CD4-positive, alpha-beta T cell treated with Interleukin-17A for 4 hours (primary cell): ENCODE measurements at places on chromosomes 3 and 15.

GRCh38 chr15:95549168-95549738, 781.2 kb upstream of the NR2F2 start:
- no peak for DNase-seq

DNA sequence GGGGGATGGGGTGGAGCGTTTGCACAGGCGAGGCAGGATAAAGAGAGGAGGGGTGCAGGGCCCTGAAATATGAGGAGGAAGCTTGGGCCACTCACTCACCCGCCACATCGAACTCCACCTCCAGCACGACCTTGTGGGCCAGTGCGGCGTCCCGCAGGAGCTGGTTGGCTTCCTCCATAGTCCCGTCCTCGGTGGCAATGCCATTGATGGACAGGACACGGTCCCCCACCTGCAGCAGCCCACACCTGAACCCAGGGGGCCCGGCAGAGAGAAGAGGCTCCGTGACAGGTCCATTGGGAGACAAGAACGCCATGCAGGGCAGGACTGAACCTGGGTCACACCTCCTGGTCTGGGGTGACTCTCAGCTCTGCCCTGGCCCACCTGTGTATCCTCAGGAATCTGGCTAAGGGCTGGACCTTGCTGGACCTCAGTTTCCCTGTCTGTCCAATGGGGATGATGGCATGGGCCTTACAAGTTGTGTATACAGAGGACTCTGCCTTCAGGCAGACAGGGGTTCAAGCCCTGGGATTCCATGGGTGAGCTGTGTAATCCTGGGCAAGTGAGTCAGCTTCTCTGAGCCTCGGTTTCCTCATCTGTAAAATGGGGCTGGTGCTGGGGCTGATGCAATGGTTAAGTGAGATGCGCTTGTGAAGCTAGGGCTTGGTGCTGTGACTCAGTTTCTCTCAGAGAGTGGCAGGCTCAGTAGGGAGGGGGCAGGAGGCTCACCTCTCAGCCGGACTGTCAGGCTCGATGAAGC, 26.4 kb downstream of the GRIP2 start:
- no peak for DNase-seq

DNA sequence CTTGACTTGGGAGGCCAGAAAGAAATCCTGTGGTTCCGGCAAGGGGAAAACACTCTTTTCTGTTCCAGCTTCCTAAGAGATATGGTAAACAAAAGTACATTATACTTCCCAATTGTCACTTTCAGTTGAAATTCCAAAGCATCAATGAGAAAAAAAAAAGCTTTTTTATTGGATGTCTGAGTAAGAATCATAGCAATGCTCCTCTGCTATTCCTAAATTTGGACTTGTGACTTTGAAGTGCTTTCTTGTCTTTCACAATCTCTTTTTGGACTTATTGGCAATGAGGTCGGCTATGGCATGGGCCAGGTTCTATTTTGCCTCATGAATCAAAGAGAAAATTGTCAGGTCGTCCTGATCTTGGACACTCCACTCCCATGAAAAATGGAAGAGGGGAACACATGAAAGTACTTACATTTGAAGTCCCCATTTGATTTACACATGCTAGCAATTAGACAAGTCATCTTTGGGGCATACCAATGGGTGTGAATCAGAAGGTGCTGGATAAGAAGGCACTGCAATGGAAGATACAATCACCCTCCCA, 170.5 kb downstream of the GREM1 start:
- no peak for DNase-seq

DNA sequence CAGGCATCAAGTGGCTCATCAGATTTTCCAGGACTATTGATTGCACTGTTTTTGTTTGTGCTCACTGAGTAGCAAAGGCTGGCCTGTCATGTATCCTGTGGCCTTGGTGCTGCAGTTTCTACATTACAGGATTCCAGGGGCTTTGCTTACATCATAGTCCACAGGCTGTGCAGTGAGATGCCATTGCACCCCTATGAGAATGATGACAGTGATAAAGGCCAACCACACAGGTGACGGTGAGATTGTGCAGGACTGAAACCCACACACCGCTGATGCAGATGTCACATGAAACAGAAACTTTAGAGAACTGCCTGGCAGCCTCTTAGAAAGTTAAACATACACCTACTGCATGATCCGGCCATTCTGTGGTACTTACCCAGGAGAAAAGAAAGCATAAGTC, 195.0 kb upstream of the UBE3A start:
- DNase-seq, result no peak

DNA sequence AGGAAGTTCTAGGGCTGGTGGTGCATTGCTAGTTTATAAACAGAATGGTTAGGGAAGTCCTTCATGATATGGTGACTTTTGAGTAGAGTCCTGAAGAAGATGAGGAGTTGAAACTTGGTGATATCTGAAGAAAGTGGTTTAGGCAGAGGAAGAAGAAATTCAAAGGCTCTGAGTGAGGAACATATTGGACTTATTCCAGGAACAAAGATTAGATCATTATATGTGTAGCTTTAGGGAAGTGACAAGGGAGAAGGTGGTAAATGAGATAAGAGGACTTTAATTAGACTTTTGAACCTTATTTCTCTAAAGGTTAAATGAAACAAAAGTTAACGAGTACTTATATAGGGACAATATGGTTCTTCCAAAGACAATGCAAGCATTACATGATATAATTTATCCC, 286.7 kb downstream of the DOCK3 start:
- no peak for DNase-seq

DNA sequence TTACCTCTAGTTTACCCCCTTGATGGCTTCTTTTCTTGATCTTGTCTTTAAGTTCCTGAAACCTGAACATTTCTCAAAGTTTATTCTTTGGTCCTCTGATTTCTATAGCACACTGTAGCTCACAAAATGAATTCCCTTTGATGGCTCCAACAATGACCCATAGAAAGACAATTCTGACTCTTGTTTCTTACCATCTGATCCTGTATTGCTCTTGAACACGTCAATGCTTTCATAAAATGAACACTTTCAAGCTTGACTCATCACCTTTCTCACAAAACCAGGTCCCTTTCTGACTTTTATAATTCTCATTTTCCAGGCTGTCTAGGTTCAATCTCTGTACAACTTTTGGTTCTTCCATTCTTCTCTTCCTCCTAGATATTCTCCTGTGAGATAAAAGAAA, 5.7 kb upstream of the GAP43 start:
- DNase-seq, result no peak

GRCh38 chr3:58157700-58158099, 53.1 kb downstream of the DNASE1L3 start:
- no peak for DNase-seq

GRCh38 chr3:23330568-23330967, 127.4 kb downstream of the UBE2E2 start:
- no peak for DNase-seq

GRCh38 chr15:28986108-28986507, 100.3 kb downstream of the APBA2 start:
- DNase-seq, result peak; percentile 17

DNA sequence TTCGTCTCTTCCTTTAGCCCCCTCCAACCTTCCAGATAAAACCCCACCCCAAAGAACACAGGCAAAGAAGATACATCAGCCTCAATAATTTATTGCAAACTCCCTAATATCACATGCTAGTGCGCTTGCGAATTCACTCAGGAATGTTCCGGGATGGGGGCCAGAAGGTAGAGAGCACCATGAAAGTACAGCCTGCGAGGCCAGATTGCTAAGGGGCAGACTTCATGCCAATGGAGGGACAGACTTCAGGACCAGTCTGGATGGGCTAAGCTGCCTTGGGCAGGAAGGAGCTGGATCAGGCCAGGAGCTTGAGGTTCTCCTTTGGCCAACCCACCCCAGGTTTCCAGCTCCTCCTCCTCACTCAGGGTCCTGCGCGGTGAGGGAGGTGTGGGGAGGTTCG, 13.4 kb downstream of the CIDEC start:
- no peak for DNase-seq
